ENCODE measurements at places on chromosomes 1 and 21.

- DNase-seq: no peak
These were observed 69.8 kb downstream of the COQ8A start for GRCh38 chr1:227009937-227010336.

DNA sequence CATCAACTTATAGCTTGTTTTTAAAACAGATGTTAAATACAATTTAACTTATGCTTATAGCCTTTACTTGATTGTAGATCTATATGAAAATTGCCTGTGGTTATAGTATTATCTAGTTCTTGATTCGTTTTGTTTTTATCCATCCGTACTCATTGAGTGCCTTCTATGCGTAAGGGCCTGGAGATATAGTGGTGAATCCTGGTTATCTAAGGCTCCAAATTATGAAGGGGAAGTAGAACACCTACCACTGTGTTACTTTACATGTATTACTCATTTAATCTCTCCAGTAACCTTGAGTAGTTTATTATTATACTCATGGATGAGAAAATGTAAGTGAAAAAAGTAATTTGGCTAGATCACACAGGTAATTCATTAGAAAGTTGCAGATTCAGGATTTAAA is 121.8 kb downstream of the OSBPL9 start:
- DNase-seq: no peak

GRCh38 chr1:26034504-26035202 is 11.3 kb downstream of the SLC30A2 start:
- DNase-seq: no peak

DNA sequence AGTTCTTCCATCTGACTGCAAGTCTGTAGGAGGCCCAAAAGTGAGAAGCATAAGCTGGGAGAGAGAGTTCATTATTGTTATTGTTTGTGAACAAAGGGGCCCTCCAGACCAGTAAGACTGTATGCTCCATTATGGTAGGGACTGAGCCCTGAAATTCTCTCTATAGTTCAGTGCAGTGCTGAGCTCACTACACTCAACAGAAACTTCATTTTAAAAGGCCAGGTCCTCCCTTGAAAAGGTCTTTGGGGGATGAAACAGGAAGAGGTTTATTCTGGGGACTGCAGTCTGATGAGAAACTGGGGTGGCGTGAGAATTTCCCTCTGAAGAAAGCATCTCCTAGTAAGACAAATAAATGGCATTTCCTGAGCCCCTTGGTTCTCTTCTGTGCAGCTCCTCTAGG is 5.5 kb upstream of the GATAD2B start:
- no peak for DNase-seq

GRCh38 chr1:27832762-27833161 is 2.2 kb downstream of the PPP1R8 start:
- DNase-seq: no peak

GRCh38 chr1:213512316-213512715 is 461.3 kb downstream of the RPS6KC1 start:
- DNase-seq: no peak

DNA sequence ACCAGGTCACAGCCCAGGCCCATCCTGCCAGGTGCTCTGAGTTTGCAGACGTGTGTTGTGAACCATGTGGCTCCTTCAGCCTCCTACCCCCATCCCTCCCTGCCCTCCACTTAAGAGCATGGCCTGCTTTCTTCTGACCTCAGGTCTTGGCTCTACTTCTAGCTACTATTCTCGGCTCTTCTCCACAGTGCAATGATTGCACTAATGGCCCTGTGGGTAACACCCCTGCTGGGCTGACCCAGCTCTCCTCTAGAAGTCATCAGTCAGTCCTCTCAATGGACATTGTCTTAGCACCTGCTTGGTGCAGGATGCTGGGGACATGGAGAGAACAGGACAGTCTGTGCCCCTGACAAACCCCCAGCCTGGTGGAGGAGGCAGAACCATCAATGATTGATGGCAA is 22.2 kb upstream of the IFFO2 start:
- DNase-seq: no peak

GRCh38 chr1:194347200-194347599 is 1160.8 kb upstream of the B3GALT2 start:
- no peak for DNase-seq

DNA sequence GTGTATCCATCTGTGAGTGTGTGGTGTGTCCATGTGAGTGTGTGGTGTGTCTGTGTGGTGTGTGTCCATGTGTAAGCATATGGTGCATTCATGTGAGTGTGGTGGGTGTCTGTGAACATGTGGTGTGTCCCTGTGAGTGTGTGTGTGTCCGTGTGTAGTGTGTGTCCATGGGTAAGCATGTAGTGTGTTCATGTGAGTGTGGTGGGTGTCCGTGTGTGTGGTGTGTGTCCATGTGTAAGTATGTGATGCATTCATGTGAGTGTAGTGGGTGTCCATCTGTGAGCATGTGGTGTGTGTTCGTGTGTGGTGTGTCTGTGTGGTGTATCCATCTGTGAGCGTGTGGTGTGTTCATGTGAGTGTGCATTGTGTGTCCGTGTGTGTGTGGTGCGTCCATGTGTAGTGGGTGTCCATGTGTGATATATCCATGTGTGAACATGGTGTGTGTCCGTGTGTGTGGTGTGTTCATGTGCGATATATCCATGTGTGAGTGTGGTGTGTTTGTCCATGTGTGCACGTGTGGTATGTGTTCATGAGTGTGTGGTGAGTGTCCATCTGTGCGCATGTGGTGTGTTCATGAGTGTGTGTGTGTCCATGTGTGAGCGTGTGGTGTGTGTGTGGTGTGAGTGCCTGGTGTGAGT is 12.3 kb downstream of the SLC19A1 start:
- no peak for DNase-seq

DNA sequence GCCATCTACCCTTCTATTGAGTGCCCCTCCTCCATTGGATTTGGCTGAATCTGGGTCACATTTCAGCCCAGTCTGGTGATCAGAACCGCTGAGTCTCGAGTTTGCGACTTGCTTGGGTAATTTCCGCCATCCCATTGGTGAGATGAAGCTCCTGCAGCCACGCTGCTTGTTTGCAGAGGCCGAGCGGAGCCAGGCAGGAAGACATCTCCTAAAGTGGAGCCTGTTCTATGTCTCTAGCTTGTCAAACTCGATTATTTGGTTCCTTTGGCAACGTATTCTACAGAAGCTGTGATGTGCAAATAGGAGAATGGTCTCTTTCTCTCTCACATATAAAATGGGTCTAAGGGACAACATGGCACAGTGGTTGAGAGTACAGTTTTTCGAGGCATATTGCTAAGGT is 206.8 kb upstream of the PLXNA2 start:
- DNase-seq: no peak

DNA sequence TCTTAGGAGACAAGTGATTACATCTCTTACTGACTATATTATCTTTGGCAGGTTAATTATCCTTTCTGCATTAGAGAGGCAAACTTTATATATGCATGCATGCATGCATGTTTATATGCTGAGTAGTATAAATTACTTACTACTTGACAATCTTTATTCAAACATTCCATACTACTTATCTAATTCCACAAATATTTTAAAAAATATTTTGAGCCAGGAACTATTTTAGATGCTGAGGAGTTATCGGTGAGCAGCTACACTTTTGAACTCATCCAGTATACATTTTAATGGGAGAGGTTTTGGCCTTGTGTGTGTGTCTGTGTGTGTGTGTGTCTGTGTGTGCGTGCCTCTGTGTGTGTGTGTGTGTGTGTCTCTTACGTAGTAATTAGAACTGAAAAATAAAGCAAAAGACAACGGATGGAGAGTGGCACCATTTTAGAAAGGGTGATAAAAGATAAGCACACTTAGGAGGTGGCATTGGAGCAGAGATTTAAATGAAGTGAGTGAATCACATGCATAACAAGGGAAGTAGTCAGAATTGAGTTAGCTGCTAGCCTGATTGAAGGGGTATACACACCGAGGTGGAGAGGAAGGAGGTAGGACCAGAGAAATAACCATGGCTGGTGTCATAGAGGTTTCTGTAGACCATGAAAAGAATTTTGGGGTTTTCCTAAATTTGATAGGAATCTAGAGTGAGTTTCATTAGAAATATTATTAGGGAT is 1488.4 kb downstream of the MRPL39 start:
- DNase-seq: no peak

DNA sequence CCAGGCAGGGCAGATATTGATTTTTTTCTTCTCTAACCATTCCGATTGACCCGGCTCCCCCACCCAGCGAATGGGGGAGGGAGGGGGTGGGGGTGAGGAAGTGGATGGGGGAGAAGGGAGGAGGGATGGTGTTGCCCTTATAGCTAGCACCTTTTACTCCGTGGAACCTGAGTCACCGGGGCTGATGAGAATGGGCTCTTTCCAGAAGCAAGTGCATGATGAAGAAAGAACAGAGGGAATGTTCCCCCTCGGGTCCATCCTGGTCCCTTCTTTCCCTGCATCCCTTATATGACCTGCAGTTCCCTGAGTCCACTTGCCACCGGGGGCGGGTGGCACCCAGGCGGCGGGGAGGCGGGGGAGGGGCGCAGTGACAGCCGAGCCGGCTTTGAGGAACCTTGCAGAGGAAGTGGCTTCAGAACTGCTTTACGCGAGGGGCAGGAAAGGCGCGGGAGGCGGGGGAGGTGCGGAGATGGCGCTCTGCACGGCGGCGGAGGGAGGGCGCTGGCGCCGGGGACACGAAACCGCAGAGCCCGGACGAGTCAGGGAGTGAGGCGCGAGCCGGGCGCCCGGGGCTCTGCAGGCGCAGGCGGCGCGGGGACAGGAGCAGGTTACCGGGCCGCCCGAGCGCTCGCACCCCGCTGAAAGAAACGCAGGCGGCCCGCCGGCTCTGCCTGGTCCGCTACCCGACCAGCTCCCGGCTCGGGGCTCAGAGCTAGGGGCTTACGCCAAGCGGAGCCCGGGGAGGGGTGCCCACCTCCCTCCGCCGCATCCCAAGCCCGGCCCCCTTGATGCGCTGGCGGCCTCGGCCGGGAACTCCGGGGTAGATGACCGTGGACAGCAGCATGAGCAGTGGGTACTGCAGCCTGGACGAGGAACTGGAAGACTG is 49.7 kb downstream of the RASSF5 start:
- peak; percentile 86 for DNase-seq

- DNase-seq: no peak
These were observed 621.9 kb downstream of the LRRIQ3 start for GRCh38 chr1:73576083-73576482.

GRCh38 chr1:154846565-154847442 is 23.3 kb downstream of the KCNN3 start:
- DNase-seq: no peak

DNA sequence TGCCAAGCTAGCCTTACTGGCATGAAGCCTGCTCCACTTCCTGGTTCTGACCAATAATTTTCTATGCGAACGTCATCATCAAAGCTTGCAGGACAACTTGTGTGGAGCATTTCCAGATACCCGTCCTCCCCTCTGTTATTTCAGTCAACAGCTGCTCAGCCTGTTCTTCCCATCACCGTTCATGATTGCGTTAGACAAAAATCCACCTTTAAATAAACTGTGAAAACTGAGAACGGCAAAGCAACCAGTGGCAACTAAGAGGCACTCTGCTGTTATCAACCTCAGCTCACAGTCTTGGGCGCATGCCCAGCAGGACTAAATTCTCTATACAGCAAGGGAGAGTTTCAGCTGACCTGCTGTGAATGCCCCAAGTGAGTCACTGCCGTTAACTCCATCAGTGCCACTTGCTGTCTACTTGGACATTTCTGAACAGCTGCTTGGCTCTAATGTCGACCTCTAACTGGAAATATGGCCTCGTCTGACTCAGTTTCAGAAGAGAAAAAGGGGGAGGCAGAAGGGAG is 207.4 kb upstream of the RUNX1 start:
- DNase-seq: no peak

- no peak for DNase-seq
These were observed 42.2 kb downstream of the TENT5C start for GRCh38 chr1:117648015-117648414.

DNA sequence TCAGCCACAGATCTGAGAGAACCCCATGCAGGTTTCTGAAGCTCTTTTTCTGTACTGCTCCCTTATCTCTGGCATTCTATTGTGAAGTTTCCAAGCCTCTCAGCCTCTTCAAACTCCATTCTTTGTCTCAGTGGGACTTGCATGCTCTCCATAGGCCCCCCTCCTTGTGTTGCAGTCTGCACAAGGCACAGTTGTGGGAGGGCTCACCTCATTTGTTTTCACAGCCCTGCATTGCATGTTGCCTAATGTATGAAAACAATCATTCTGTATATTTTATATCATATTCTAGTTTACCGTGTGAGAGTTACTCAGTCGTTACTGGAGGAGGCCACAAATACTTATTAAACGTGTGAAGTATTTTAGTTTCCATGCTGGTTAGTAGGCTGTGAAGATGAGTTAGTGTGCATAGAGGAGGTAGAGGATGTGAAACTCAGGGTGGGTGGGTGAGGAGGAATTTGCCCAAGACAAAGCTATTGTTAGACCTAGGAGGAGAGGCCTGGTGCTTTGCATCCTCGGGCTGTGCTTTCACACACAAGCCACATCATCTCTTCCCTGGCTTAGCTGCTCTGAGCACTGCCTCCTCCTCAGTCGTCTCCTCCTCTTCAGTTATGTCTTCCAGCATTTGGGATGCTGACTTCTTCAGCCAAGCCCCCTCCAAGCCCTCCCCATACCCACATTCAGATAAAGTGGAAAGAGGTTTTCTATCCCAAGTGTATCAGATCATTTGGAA is 7.8 kb upstream of the CHI3L2 start:
- DNase-seq: no peak

DNA sequence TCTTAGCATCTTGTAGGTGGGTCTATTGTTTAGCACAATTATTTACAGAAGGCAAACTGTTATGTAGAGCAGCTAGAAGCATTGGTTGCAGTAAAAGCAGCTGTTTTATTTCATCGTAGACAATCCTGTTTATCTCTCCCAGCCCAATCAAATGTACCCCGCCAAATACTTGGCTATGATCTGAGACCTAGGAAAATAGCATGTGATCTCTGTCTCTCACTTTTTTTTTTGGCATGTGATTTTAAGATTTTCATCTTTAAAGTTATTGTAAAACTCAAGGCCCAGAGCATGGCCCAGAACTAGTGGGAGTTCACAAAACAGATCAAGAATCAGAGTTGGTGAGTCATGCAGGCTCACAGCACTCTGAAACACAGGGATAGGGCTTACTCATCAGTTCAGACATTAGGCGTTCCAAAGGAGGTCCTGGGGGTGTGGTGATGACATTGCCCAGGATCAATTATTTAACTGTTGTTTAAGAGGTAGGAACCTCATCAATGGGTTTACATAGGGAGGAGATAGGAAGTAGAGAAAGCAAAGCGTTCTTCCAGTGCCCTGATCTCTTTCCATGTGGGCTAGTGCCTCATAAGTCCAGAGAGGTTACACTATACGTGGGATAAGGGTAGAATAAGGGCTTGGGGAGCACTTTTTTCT is 40.2 kb downstream of the TBX19 start:
- no peak for DNase-seq

GRCh38 chr1:27885114-27885528 is 12.8 kb downstream of the THEMIS2 start:
- DNase-seq: no peak
